ENCODE measurements at places on chromosomes 3 and 15.

- DNase-seq = no peak
These were observed 479.8 kb downstream of the SHQ1 start for GRCh38 chr3:72368331-72368975.

DNA sequence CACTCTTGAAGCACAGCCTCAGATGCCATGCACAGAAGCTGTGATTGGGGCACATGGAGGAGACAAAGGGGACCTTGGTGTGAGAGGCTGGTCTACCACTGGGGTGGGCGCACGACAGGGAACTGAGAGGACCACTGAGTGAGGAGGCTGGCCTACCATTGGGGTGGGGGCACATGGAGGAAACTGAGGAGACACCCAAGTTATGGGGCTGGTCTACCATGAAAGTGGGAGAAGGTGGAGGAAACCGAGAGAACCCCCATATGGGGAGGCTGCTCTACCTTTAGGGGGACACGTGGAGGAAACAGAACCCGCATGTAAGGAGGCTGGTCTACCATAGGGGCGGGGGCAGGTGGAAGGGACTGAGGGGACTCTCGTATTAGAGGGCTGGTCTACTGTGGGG is 153.4 kb downstream of the FBLN2 start:
- no peak for DNase-seq

- no peak for DNase-seq
These were observed 2.0 kb upstream of the HRH1 start for GRCh38 chr3:11152301-11152700.

DNA sequence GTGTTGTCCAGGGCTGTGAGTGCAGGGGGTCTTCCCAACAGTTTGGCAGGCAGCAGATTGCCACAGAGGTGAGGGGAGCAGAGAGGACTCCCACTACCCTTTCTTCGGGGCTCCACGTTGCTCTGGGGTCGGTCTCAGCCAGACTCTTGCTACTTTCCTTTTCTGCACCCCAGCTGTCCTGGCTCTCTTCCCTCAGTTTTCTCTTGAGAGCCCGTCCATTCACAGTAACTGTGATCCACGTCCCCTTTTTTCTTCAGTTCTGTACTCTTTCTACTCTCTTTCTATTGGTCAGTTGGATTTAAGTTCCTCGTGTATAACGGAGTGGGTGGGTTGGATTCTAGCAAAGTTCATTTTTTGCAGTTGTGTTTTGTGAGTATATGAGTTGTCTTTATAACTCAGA is 105.8 kb downstream of the UNC13C start:
- no peak for DNase-seq

DNA sequence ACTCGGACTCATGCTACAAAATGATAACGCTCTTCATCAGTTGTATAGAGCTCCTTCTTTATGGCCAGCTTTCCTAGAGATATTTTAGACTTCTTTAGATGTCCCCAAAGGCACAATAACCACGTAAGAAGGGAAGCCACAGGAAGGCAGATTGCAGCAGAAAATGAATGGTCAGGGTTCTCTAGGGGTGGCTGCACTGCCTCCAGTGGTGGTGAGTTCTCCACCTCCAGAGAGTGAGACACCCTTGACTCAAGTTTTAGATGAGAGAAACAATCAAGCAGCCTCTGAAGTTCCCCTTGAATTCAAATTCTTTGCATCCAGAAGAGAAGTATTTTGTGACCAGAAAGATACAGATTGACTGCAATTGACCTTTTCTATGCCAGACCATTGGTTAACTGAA is 191.5 kb downstream of the TP63 start:
- no peak for DNase-seq

DNA sequence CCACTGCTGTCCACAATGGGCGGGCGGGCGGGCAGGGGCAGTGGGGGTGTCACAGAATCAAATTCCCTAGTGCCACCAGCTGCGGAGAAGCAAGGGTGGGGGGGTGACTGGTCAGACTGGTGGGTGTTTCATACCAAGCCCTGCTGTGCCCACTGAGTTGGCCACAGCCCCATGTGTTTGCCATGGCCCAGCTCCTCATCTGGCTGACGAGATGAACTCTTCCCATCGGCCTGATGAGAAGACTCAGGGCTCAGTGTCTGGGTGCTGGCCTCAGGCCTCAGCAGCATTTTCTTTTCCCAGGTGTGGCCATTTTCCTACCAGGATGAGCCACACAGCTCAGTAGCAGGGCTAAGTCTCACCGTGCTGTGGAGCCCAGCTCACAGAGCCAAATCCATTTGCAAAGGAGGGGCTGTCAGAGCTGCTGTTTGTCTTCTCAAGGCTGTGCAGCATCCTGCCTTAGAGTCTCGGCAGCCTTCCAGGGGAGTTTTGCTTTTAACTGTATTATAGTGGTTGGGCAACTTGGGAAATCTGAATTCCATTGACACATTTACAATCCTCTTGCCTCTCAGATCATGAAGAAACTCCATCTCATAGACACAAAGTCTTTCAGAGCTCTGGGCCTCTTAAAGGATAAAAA is 176.8 kb downstream of the ABHD5 start:
- no peak for DNase-seq

DNA sequence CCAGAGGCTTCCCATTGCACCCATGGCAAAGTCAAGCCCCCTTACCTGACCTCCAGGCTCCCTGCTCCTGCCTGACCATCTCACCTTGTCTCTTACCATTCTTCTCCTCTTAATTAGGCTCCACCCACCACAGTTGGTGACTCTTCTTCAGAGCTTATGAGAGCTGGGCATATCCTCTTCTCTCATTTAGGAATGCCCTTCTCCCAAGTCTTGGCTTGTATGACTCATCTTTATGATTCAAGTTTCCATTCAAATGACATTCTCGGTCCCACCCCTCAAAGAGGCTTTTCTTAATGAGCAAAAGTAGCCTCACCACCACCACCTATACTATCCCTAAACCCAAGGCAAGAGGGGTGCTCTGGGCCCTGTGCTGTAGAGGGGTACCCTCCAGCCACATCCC is 55.3 kb upstream of the NUDT16 start:
- DNase-seq = no peak

DNA sequence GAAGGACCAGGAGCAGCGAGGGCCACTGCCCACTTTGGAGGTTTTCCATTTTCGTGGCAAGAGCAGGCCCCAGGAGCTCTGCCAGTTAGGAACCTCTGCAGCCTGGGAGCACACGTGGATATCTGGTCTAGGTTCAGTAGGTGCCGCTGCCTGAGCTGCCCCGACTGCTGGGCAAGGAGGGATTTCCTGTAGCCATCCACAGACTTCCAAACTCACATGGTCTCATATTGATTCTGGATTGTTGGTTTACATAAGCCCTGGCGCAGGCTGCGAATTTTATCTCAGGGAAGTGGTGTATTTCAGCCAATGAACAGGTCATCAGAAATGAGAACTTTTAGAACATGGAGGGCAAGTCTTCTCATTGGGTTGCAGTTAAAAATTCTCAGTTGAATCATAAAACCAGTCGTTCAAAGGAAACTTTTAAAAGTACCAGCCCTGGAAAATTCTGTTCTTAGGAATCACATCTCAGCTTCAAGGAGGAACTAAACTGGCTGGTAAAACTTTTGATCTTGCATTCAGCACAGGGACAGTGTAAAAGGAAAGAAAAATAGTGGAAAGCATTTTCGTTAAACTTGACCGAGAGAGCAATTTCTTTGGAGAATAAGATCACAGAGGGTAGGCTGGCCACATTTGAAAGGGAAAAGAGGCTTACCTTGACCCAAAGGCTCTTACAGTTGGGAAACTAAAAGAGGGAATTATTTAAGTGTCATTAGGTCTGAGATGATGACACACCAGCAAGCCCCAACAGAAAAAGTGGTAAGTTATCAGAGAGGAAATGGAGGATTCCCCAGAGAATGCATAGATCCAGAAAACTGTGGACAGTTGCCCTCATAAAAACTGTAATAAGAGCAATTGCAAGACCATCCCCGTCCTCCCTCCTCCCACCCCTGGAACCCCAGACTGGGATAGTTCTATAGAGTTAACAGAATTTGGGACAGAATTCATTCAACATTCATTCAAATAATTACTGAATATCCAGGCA is 6.4 kb upstream of the RTP3 start:
- no peak for DNase-seq

GRCh38 chr3:38627956-38628355 is 21.5 kb downstream of the SCN5A start:
- no peak for DNase-seq

DNA sequence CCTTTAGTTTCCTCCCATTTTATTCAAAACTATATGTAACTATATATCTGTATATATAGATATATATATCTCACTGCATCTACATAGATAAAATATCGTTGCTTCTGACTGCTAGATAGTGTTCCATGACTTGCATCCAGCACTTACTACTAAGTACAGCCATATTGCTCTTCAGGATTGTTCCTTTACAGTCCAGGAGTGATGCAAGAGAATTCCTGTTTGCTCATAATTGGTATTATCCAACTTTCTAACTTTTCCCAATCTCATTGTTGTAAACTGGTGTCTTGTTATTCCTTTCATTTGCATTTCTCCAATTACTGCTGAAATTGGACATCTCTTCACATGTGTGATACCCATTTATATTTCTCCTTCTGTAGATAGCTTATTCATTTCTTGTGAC is 99.8 kb upstream of the STRIT1 start:
- DNase-seq = no peak

DNA sequence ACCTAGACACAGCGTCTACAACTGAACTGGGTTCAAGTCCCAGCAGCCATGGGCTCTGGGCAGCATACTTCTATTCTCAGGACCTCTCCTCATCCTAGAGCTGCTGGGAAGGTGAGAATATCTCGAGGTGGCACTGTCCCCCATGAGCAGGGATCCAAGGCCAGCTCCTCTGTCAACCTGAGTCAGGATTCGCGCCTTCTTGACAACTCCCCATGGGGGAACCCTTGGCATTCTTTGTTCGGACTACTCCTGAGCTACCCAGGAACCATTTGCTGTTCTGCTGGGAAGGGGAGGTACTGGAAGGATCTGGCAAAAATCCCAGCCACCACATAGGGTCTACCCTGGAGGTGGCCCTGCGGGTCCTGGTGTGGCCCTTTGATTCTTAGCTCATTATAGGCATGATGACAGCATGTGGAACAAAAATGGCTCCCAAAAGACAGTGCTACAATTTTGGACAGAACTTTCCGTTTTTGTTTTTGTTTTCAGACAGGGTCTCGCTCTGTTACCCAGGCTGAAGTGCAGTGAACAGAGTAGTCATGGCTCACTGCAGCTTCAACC is 22.3 kb downstream of the PLXNB1 start:
- no peak for DNase-seq

DNA sequence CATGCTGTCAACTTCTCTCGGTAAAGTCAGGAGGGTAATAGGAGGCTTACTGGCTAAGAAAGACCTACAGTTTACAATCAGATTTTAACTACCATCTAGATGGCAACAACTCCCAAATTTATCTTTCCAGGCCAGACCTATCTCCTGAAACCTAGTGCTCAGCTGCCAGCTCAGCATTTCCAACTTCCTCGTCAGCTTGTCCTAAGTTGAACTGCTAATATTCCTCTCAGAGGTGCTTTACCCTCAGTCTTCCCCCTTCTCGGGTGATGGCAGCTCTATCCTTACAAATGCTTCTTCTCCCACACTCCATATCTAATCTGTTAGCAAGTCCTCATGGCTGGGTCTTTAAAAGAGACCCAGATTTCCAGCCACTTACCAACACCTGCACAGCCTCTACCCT is 36.9 kb upstream of the UBE2E2 start:
- DNase-seq = no peak

DNA sequence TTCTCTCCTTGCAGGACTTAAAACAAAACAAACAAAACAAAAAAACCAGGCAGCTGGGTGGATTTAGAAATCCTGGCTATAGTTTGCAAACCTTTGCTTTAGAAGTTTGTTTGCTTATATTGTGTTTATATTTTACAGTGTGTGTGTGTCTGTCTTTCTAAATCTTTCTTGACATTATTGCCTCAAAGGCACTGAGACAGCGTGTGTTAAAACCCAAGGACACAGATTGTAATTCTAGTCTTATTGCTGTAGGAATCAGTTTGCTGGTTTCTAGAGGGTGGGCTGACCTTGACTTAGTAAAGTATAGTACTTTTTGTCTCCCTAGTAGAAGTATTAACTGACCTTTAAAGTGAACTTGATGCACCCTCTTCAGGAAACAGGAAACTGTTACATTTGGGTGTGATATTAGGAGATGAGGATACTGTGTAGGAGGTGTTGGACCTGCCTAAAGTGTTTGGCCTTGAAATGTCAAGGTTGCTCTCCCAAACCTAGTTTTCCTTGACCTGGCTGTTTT is 71.0 kb downstream of the TCF12 start:
- no peak for DNase-seq

DNA sequence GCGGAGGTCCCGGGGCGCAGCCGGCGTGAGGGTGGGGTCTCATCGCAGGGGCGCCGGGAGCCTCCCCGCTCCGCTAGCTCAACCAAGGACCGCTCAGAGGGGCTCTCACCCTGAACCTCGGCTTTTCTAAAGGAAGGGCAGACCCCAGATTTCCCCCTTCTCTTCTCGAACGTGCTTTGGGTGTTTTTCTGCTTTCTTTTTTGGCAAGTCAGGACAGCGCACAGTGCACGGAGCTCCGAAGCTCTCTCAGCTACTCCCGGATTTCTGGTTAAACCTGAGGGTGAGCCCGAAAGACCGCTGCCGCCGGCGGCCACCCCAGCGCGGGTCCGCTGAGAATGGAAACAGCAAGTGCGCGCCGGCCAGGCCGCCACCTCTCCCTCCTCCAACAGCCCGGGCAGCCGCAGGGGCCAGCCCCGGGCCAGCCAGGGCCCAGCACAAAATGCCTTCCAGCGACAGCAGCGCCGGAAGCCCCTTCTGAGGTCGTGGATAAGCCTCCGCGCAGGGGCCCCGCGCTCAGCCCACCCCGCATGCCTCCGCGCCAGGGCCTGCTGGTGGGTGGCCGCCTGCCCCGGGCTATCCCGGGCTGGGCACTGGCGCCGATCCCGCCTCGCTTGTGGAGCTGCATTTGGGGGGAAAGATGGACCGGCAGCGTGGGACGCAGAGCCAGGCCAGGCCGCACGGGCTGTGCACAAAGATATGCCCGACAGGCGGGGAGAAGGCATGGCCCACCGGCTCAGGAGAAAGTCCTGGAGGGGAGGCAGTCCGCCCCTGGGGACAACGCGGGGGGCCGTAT is 8.2 kb upstream of the OCA2 start:
- no peak for DNase-seq

- no peak for DNase-seq
These were observed 348.6 kb downstream of the ZBBX start for GRCh38 chr3:167031364-167032049.

- no peak for DNase-seq
These were observed 110.2 kb downstream of the RORA start for GRCh38 chr15:61118885-61119284.

- no peak for DNase-seq
These were observed 14.8 kb downstream of the PPCDC start for GRCh38 chr15:75038231-75038630.

- no peak for DNase-seq
These were observed 293.7 kb upstream of the TRIM42 start for GRCh38 chr3:140384028-140384771.

- no peak for DNase-seq
These were observed 38.4 kb upstream of the MEIS2 start for GRCh38 chr15:37138591-37139215.

DNA sequence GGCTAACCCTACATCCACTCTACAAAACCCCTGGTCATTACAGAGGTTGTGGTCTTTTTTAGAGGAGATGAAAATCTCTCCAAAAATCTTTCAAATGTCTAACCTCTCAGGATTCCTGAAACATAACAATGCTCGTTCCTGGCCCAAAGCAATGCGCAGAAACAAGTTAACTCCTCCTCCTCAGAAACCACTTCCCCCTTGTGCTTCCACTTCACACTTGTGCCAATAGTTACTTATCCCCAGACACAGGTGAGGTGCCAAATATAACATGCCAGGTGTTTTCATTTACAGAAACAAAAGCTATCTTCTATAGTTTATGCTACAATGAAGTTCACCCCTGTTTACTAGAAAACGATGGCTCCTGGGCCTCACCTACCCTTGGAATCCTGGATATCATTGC is 6.2 kb downstream of the NDUFAF1 start:
- no peak for DNase-seq
